Stimulated activated CD8-positive, alpha-beta memory T cell treated with anti-CD3 and anti-CD28 coated beads, Interleukin-4, amount 100 ng/mL, for 4 hours (primary cell): ENCODE measurements at places on chromosomes 2 and 18.

DNA sequence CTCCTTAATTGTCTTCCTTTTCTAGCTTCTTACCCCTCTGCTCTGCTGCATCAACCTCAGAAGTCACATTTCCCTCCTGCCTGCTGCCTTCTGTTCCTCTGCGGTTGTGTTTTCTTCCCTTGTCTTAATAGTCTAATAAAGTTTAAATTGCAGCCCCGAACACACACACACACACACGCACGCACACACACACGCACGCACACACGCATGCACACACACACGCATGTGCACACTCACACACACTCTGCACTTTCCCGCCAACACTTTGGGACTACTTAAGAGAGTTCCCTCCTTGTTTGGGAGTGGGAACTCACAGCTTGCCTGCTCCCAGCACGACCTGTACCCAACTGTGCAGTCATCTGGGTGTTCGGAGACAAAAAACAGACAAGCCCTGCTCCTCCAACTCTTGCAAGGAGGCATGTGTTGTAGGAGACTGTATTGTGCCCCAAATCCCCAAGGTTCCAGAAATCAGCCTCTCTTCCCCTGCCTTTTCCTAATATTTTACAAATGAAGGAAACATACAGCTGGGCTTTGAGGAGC, 99.1 kb downstream of the SETBP1 start:
- DNase-seq: no peak

- no peak for DNase-seq
Observed at GRCh38 chr2:201901786-201902185, 95.4 kb downstream of the CDK15 start.

GRCh38 chr18:36653870-36654269, 174.9 kb downstream of the TPGS2 start:
- DNase-seq: no peak

DNA sequence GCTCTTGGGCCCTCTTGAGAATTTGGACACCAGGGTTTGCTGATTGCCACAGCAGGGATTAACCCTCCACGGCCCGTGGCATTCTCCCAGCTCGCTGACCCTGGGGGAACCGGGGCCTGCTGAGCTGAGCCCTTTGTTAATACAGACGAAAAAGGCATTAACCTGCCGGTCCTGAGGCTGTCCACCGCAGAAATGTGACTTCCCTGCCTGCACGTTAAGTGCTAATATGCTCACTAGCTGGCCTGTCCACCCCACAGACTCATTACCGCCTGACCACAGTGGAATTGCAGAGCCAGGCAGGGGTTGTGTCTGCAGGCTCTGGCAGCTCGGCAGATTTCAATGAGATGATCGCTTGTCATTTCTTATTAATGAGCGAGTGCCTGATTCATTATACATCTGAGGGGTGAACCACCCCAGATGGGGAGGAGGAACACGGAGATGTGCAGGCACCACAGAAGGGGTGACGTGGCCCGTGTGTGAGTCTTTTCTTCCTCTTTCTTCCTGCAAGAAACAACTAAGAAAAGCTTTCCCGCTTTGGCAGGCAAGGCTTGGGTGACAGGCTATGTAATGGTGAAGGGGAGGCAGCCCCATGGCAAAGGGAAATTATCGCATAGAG, 126.0 kb downstream of the GLI2 start:
- DNase-seq: no peak

- no peak for DNase-seq
Observed at GRCh38 chr2:98608962-98609604, 694 bp downstream of the UNC50 start.

GRCh38 chr2:95158441-95158840, 1.2 kb downstream of the ZNF514 start:
- DNase-seq: no peak

DNA sequence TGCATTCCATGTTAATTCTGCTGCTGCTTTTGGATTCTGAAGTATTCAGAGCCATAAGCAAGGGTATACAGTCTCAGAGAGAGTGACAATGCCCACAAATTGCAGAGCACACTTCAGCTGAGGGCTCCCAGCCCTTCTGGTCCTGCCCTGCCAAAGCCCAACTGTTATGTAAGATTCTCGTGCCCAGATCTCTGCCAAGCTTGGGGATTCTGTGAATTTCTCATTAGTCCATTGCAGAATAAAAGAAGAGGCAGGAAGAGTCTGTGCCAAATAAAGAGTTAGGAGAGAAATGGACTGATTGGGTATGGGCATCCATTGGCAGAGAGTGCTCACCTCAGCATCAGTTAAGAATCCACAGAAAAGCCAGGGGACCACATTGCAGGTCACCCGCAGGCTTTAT, 112.0 kb upstream of the PNPT1 start:
- DNase-seq: no peak

DNA sequence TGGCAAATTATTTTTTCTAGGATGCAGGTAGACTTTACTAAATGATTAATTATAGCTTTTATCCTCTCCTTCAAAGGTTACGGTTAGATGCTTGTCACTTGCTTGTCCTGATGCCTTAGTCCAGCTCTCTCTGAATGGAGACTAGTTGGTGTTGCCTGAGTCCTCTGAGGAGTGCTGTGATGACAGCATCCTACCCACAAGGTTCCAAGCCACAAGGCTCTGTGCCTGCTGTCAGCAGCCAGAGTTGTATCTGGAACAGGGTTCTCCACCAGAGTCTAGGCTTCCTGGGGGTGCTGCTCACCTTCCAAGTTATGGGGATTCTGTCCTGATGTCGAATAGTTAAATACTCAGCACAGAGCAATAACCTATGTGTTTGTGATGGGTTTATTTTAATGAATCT, 125.7 kb downstream of the GALNT1 start:
- no peak for DNase-seq

- DNase-seq: no peak
Observed at GRCh38 chr2:63053889-63054602, 3.4 kb downstream of the OTX1 start.

GRCh38 chr2:202069170-202070067, 3.6 kb upstream of the KIAA2012 start:
- DNase-seq: no peak

DNA sequence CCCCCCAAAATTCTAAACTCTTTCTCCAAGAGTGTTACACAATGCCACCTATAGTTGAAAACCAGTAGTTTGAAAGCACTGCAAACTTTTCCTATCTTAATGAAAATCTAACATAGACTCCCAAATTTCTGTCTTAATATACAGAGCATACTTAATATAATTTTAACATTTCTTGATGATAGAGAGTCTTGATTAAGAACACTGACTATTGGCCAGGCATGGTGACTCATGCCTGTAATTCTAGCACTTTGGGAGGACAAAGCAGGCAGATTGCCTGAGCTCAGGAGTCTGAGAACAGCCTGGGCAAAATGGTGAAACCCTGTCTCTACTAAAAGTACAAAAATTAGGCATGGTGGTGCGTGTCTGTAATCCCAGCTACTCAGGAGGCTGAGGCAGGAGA, 34.2 kb downstream of the ASXL2 start:
- DNase-seq: no peak

DNA sequence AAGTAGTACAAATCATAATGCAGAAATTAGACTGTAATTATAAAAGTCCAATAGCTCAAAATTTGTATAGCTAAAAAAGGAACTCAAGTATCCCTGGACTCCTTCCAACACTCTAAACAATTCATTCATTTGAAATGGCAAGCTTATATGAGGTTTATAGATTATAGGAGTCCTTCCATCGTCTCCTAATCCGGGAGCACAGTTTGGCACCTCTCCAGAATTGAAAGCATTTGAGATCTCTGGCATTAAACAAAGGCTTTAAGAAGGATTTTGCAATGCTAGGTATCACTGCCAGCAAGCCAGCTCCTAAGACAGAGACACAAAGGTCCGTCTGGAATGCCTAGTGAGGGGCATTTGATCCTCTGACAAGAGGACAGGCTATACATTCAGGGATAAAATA, 90.9 kb downstream of the ACVR1 start:
- DNase-seq: no peak
